Glutamatergic neuron (in vitro differentiated cells): ENCODE measurements at places on chromosomes 1 and 21. TPM values are rescaled to one million over a fixed set of nuclear protein-coding genes. Genes with fewer than 3 reads are reported as not detected.

- DNase-seq, result peak; percentile 70
Observed at GRCh38 chr1:15584489-15585363, at the start of gene AGMAT. TSS of gene AGMAT (minus strand) at chr1:15585051. CDS start at chr1:15584967, 84 bp downstream.

DNA sequence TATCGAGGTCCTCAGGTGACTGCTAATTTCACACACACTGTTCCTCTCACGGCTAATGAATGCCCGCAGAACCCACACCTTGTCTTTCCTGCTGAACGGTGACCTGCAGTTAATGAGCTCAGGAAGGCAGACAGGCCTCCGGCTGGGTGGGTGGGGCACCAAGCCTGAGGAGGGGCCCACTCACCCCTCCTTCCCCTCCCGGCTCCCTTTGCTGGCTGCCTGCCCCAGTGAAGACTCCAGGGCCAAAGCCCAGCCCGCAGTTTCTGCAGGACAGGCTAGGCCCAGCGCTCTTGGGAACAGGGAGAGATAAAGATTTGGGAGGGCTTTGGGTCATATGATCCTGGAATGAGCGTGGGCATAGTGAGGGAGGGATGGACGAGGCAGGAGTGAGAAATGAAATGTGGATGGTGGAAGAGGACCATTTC, 26.4 kb downstream of the FOXO6 start:
- no peak for DNase-seq

DNA sequence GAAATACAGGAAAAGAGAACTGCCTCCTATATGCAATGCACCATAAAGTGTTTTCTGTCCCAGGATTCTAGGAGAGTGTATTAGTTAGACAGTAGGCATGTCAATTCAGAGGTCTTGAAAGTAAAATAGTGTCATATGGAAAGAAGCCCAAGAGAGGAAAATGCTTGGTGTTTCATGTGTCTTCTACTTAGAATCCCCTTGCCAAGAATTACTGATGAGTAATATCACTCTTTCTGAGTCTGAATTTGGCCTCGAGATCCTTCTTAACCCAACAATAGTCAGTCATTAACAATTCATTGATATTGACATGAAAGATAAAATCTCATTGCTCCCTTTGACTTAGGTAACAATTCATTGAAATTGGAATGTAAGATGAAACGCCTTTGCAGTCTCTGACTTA, 972.2 kb downstream of the TTLL7 start:
- DNase-seq, result no peak

- DNase-seq, result no peak
Observed at GRCh38 chr1:206581571-206581981, 30.7 kb downstream of the EIF2D start.

Gene CTSS
- total RNA-seq, result 0.81 TPM

Gene FASLG
- total RNA-seq, result not detected
